ENCODE measurements at places on chromosomes 12 and 14.

- no peak for DNase-seq
Measured at GRCh38 chr14:22098435-22098834, 424.8 kb upstream of the OR4E1 start.

DNA sequence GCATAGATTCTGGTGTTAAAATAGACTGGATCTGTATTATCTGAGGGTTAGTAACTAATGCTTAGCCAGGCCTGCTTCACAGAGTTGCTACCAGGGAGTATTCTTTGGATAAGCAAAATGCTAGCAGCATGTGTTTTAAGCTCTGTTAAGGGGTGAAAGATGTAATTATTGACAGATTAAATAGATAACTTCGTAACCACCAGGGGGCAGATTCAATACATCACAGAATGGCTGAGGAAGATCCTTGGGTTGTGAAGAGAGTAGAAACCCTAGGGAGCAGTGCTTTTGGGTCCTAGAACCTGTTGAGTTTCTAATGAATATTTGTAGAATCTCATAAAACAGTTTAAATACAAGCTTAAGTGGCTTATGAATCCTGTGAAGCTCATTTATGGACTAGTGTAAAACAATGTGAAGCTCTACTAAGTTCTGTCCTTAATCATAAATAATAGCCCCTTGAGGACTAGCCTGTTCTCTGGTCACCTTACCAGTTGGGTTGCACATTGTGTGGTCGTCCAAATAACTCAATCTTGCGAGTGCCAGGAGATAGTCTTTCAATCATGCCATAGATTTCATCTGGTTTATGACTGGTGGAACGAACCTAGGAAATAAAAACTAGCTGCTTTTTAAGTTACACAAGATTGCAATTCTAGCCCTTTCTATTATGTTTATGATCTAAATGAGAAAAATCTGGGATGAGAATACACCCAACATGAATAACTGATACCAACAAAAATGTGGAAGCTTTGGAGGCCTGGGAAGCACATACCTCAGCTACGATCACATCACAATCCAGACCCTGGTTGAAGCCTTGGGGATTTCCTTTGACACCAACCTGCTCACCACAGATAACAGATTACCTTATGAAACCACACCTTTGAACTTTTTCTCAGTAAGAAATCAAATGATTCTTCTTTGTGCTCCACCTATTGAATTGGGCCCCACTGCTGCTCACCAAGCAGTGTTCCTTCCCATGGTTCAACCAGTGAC is 12.3 kb downstream of the METTL3 start:
- peak; percentile 53 for DNase-seq

DNA sequence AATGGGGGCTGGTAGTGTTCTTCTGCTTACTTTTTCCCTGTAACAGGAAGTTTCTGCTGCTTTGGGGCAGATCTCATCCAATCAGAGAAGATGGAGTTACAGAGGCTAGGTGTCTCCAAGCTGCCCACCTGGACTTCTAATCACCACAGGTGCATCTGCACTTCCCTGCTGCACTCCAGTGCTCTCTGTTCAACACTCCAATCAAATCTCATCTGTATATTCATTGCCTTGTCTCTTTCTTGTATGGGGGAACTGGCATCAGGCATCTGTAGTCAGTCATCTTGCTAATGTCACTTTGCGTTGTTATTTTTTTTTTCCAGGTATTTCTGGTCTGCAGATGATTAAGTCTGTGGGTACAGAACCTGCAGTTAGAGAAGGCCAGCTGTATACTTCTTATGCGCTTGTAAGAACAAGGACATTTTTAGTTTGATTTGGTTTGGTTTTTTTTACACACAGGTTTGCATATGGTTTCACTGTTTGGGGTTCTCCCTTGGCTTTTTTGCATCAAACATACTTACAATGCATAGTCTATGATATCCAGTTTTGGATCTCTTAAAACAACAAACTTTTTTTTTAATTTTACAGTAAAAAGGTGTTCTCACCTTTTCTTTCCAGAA is 116.0 kb downstream of the METTL25 start:
- DNase-seq = no peak

GRCh38 chr12:130372936-130373335 is 35.2 kb downstream of the PIWIL1 start:
- DNase-seq = no peak

GRCh38 chr12:40953076-40953475 is 235.0 kb upstream of the PDZRN4 start:
- peak; percentile 73 for DNase-seq

- peak; percentile 53 for DNase-seq
Measured at GRCh38 chr12:71426300-71427047, 13.1 kb upstream of the LGR5 start.

DNA sequence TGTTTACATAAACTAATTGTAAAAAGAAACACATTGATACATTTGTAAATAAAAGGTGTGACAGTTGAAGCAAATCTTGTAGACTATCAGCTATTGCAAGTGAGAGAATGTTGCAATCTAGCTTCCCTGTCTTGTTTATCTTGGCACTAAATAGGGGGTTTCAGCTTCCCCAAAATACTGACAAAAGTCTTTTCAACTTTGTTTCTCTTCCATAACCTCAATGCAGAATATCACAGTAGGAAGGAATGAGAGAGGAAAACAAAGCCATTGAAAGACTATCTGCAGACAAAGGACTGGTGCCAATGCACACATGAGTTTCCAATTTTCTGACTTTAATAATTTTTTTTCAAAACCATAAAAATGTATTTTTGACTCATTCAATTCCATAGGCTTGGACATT is 886.2 kb upstream of the MGAT4C start:
- peak; percentile 61 for DNase-seq

DNA sequence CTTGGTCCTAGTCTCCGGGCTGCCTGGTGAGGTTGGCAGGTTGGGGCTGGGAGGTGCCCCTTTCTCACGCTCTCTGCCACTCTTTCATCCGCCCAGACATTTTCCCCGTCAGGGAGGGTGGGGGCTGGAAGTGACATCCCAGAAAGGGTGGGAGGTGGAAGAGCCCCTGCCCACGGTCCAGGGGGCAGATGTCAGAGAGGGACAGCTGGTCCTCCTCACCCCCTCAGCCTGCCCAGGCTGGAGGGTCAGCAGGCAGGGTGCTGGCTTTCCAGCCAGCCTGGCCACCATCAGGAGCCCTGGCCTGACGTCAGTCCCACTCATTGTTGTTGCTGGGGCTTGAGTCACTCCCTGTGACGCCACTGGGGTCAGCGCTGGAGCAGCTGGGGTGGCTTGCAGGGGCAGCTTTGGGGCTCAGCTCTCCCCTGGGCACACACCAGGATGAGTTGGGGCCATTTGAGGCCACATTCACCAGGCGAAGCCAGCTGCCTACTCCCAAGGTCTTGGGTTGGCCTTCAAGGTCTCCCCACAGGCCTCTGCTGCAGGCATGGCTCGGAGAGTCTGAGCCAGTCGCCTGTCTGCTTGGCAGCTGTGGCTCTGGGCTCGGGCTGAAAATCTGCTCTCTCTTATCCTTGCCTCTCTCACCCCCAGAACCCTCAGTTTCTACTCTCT is 5.7 kb upstream of the ATG101 start:
- DNase-seq = peak; percentile 47

DNA sequence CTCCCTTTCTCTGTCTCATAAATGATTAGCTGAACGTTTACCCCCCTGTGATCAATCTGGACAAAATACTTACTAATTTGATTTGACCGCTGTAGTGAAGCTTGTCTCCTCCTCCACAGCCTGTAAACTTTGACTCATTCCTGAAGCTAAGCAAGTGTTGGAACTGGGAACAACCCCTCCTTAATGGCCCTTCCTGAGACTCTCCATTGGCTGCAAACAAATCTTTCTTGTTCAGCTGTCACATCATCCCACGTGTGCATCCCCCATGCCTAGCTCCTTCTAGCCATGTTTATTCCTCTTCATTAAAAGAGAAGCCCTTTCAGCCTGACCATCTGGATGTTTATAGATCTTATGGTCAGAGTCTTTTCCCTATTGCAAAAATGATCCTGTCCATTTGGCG is 281.2 kb downstream of the RGS6 start:
- no peak for DNase-seq

GRCh38 chr12:55720894-55721444 is 776 bp downstream of the RDH5 start:
- DNase-seq = peak; percentile 86

DNA sequence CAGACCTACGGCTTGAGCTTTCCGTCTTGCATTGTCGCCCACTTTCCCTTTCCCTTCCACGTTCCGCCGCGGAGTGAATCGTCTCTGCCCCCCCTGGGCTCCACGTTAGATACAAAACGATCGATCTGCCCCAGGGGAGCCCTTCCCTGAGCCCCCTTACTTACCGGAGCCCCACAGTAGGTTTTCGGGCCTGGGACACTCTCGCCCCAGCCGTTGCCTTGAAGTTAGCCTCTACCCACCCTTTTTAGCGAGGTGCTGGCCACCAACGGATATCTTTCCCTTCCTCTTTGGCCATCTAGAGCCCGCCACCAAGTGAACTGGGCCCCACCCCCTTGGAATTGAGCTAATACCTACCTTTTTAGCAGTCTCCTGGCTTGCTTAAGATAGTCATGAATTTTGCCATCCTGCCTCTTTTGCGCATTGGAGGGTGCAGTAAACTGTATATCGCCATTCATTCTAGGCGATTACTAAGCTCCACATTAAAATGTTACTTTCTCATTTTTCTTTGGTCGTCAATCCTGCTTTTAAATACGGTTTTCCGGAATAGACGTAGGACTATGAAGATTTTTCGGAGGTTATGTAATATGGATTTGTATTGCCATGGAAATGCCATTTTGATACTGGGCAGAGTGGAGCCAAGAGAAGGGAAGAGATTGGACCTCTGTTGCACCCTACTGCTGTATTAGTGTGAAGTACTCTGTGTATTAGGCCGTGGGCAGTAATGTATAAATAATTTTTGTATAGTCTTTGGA is 764 bp downstream of the RBM25 start:
- peak; percentile 17 for DNase-seq

GRCh38 chr12:22118238-22118790 is 72.3 kb downstream of the CMAS start:
- no peak for DNase-seq

DNA sequence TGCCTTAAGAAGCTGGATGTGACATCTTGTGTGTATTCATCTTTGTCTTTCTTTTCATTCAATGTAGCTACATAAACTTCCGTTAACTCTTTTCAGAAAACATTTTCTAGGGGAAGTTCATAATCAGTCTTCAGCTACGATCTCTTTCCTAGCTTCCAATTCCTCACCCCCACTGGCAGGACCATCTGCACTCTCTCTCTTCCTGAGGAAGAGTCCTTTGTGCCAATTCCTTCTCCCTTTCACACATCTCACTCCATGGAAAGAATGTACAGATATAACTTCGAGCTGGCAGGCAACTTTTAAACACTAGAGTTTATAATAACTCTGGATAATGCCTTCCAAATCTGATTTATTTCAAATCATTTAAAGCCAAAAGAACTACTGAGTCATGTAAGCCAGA is 495.7 kb downstream of the GALC start:
- DNase-seq = no peak

GRCh38 chr12:40451661-40452060 is 226.9 kb downstream of the LRRK2 start:
- no peak for DNase-seq

- no peak for DNase-seq
Measured at GRCh38 chr14:71060274-71060673, 153.0 kb downstream of the PCNX1 start.

DNA sequence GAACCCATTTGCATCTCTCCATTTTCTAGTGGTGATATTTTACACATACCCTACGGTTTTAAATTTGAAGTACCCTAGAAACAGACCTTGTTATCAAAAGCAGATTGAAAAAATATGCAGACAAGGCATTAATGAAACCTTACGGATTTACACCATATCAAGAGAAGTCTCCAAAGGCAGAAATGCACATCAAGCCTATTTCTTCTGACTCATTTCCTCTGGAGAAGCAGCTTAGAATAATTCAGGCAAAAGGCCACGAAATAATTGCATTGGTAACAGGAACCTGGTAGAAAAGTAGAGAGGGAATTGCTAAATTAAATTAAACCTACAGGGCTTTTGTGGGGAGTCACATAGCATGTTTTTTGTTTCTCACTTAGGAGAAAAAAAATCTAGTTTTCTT is 34.7 kb downstream of the KICS2 start:
- peak; percentile 75 for DNase-seq

DNA sequence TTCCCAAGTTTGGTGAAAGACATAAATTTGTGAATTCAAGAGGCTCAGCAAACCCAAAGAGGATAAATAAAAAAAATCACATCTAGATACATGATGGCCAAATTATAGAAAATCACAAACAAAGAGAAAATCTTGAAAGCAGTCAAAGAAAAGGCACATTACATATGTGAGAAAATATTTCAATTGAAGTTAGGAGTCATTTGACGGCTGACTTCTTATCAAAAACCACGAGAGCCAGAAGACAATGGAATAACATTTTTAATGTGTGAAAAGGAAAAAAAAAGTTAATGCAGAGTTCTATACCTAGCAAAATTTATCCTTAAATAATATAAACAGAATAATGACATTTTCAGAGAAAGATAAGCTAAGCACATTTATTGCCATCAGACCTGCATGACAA is 307.0 kb downstream of the C12orf75 start:
- DNase-seq = no peak

GRCh38 chr14:69427596-69427995 is 29.1 kb downstream of the SLC39A9 start:
- no peak for DNase-seq

GRCh38 chr12:96677363-96677762 is 188.0 kb downstream of the CFAP54 start:
- no peak for DNase-seq

- DNase-seq = no peak
Measured at GRCh38 chr12:46934374-46935111, 108.7 kb upstream of the SLC38A4 start.

- DNase-seq = no peak
Measured at GRCh38 chr14:24701062-24701461, 67.1 kb upstream of the GZMB start.

GRCh38 chr12:106113042-106113441 is 25.7 kb downstream of the NUAK1 start:
- peak; percentile 67 for DNase-seq

DNA sequence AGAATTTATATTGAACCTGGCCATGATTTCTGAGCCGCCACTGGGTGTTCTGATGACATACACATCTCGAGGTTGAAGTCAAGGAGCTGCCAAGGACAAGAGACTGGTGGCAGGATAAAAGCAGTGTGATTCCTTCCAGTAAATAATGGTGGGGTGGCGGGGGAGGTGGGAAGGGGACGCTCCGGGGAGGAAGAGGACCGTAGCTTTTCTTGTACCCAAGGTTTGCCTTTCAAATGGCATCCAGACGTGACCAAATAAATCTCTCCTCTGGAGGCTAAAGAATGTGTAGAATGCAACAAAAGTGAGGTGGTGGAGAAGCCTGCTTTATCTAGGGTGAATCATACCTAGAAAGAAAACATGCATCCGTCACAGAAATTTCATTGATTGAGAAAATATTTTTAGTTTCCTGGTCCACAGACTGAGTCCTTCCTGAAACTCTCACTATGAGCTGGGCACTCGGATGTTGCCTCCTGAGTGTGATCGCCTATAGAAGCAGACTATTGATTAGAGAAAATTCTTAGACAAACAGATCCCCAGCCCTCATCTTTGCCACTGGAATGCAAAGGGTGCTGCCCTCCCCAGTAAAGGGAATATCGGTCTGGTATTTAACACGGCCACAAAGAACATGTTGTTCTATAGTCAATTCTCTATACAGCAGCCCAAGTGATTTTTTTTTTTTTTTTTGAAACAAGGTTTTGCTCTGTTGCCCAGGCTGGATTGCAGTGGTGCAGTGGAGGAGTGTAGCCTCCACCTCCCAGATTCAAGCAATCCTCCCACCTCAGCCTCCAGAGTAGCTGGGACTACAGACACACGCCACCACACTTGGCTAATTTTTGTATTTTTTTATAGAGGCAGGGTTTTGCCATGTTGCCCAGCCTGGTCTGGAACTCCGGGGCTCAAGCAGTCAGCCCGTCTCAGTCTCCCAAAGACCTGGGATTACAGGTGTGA is 112.1 kb downstream of the DPF3 start:
- DNase-seq = peak; percentile 87

GRCh38 chr14:62118461-62118860 is 356.2 kb downstream of the SNAPC1 start:
- no peak for DNase-seq

Data from fibroblast of skin of scalp (primary cell).